Tibial nerve (tissue), 4 donors: ENCODE measurements at places on chromosomes 2 and 18.

GRCh38 chr2:30288561-30288960 lies 57.2 kb downstream of the LBH start:
- DNase-seq: no peak

DNA sequence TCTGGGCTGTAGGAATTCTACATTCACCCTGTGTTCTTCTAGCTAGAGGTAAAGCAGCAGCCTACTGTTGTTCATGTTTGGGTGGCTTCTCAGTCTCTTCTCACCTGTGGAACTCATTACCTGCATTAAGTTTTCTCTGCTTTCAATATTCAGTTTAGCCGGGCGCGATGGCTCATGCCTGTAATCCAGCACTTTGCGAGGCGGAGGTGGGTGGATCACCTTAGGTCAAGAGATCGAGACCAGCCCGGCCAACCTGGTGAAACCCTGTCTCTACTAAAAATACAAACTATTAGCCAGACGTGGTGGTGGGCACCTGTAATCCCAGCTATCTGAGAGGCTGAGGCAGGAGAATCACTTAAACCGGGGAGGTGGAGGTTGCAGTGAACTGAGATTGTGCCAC lies 139.8 kb upstream of the UBE2E3 start:
- no peak for DNase-seq

- no peak for DNase-seq
Observed at GRCh38 chr2:27185331-27186026, 26.4 kb upstream of the ATRAID start.

DNA sequence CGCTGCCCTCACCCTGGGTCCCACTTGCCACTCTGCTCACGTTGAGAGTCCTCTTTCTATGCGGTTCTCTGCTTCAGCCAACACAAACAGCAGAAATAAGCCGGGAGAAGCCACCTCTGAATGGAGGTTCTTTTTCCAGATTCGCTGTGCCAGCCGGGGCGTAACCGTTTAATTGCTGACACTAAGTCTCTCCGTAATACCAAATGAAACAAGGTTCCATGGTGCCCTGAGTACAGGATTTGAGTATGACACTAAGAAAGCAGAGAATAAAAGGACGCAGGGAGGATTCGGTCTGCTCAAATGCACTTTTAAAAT lies 37.6 kb downstream of the CTIF start:
- no peak for DNase-seq

GRCh38 chr2:217970206-217970605 lies 32.6 kb downstream of the TNS1 start:
- no peak for DNase-seq

- no peak for DNase-seq
Observed at GRCh38 chr2:34093790-34094189, 494.7 kb upstream of the FAM98A start.

DNA sequence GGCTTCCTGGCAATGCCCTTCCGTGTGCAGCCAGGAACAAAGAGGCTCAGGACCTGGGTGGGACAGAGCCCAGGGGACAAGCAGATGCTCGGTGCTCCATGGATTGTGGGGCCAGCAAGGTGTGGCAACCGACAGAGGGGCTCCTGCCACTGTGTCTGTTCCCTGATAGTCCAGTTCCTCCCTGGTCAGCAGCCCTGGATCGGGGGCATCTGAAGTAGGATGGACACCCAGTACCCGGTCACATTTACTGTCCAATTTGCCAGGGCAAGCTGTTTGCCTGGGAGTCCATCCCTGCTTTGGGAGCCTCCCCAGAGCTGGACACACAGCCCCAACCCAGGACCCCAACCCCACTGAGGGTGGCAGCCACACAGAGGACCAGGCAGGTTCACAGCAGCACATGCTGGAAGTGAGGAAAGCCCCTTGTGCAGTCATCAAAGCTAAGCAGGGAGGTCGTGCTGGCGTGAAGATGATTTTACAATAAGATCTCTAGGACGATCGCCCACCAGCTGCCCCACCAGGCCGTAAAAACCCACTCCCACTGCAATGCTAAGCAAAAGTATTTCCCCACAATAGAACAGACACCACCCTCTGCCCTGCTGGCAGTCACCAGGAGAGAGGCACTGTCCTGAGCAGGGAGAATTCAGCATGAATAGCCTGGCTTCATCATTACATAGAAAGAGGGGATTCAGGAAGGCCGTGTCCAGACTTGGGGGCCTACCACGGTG lies 141.7 kb downstream of the NDUFA10 start:
- DNase-seq: no peak

GRCh38 chr2:138029276-138029675 lies 65.0 kb downstream of the HNMT start:
- DNase-seq: peak; percentile 21

DNA sequence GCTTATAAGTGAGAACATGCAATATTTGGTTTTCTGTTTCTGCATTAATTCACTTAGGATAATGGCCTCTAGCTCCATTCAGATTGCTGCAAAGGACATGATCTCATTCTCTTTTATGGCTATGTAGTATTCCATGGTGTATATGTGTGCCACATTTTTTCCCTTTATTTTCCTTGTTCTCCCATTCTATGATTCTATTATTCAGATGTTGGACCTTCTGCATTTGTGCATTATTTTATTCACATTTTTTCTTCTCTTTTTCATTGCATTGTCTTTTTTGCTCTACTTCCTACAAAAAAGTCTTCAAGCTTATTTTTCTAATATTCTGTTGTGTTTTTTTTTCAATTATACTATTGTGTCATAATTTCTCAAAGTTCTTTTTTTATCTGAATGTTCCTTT lies 11.1 kb upstream of the ANTXR1 start:
- no peak for DNase-seq

DNA sequence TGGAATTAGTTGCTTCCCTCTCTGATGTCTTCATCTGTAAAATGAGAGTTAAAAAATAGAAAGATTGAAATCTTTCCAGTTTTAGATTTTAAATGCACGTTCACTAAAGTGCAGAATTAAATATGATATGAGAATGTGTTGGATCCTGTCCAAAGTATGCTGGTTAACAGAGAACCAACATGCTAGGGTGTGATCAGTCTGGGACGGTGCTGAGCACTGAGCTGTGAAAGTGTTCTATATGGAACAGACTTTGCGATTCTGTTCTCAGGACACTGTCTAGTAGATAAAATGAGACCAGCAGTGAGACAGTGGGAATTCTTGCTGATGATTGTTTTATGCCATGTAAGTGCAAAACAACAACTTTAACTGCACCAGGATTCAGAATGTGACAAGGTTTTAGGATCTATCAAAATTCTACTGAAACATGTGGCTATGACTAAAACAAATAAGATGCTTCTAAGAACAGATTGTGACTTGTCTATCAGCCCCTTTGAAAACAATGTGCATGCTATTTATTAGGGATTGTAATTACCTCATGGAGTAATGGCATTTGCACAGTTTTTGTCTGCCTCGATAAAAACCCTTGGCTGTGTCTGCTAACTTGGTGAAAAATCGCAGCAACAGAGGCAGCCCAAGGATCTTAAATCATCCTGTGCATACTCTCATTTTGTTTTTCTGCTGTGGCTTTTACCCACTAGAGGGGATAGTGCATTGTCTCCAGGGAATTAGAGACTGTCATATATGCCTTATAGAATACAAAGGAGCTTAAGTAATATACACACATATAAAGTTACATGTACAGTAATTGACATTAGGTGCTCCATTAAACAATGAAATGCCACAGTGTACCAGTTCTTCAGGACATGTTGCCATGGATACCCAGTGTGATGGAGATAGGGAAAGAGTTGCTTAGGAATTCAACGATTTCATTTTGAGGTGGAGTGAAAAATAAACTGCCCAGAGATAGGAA lies 55.1 kb downstream of the MAP3K20 start:
- no peak for DNase-seq

- no peak for DNase-seq
Observed at GRCh38 chr2:99066075-99066958, 75.2 kb upstream of the C2orf15 start.

- DNase-seq: no peak
Observed at GRCh38 chr2:163757814-163758213, 22.0 kb upstream of the FIGN start.

GRCh38 chr18:48581206-48581605 lies 42.4 kb downstream of the CTIF start:
- DNase-seq: peak; percentile 14

- DNase-seq: no peak
Observed at GRCh38 chr18:12253027-12253426, 1.1 kb upstream of the CIDEA start.

DNA sequence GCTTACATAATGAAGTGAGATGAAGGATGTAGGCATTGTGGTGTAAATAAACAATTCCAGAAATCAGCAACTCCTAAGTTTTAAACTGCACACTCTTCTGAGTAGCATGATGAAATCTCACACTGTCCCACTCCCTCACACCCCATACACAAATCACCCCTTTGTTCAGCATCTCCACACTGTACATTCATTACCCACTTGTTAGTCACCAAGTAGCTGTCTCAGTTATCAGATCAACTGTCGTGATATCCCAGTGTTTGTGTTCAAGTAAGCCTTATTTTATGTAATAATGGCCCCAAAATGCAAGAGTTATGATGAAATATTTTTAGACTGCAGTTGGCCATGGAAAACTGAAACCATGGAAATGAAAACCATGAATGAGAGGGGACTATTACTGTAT lies 135.7 kb downstream of the GRB14 start:
- DNase-seq: no peak

DNA sequence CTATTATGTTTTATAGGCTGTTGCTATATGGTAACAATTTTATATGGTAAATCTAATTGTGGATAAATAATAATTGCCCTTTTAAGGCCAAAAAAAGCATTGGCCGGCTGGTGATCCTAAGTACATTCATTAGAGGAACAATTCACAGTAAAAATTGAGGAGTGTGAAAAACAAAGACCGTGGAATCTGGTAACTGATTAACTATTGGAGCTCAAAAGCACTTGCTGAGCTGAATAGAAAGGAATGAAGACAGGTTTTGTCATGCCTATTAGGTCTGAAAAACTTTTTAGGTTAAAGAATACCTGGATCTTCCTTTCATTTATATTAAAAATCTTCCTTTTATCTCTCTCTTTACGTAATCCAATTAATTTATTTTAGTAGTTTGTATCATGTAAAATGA lies 18.5 kb upstream of the RBBP8 start:
- no peak for DNase-seq

DNA sequence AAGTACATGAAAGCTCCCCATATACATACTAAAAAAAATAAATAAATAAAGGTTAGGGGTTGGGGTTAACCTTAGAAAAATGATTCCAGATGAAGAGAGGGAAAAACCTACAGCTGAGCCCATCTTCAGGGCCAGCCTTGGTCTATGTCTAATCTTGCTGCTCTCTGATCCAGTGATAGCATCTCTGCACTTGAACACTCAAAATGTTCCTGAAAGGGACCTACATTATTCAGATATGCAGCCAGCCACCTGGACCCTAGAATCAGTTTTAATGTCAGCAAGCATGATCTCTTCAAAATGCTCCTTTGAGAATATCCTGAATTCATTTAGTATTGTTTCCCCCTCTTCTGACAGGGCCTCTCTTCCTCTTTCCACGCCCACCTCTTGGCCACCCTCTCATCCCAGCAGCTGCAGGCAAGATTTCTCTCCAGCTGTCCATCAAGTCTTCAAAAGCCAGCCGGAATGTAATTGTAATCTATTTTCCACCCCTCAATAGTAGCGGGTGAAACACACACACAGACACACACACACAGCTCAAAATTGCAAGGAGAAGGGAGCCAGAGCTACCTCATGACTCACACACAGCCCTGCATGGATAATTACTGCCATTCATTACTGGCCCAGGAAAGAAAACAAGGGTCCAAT lies 135.5 kb downstream of the MYO3B start:
- no peak for DNase-seq

DNA sequence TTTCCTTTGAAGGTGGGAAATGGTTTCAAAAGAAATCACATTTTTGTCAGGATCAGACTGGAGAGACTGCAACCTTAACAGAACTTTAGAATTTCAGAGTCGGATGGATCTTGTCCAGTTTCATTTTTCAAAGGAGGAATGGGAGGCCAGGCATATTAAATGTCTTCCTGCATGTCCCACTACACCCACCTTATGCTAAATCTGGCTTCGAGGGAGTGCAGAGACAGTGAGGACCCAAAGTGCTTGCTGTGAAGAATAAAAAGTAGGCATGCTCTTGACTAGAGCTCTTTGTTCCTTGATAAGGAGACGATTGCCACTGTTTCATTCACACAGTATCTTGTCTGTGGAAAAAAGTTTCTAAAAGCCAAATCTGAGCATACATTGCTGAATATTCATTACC lies 197.6 kb downstream of the SLC4A3 start:
- DNase-seq: no peak

DNA sequence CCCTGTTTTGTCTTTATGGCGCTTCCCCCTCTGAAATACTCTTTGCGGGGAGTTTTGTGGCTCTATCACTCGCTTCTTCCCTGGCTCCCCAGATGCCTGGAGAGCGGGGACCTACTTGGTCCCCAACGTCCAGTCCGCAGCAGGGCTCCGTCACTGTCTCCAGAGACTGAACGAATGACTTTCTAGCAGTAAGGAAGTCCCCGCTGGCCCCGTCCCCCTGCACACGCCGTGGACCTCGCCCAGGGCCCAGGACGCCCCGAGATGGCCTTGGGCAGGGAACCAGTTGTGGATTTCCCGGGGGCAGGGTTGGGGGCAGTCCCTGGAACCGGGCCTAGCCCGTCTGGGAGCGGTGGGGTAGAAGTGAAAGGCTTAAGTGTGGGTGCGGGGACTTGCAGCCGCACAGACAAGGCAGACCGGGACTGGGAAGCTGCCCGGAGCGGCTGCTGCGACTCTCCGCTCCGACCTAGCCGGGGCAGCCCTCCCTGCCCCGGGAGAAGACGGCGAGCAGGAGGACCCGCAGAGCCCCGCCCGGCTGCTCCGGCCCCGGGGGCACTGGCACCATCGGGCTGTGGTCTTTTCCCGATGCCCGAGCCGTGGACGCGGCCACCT lies 821 bp upstream of the EPHA4 start:
- peak; percentile 12 for DNase-seq

GRCh38 chr2:26639685-26640243 lies 1.4 kb downstream of the CIB4 start:
- DNase-seq: no peak

GRCh38 chr18:41072946-41073345 lies 882.1 kb upstream of the PIK3C3 start:
- DNase-seq: no peak

- DNase-seq: no peak
Observed at GRCh38 chr18:56326336-56327072, 311.9 kb downstream of the TXNL1 start.

GRCh38 chr18:61203151-61203550 lies 130.1 kb upstream of the CDH20 start:
- DNase-seq: no peak

- DNase-seq: no peak
Observed at GRCh38 chr18:46629361-46629760, 27.7 kb downstream of the LOXHD1 start.
